ENCODE measurements at places on chromosomes 3 and 15.

- no peak for DNase-seq
Observed at GRCh38 chr3:112582244-112582874, 20.5 kb downstream of the SLC35A5 start.

DNA sequence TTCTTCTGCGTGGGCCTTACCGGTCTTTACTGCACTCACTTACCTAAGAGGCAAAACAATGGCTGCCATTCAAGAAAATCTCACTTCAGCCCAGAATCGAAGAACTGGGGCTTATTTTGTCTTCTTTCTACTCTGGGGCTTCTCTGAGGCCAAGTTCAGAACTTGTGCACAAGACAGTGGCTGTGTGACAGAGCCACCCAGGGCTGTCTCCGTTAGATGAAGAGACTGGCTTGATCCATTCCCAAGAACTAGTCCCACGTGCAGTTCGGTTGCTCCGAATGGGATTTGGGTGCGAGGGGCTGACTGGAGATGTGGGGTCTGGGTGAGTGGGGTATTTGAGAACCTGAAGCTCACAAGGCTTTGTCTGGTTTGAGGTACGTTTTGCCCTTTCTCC is 795 bp upstream of the TCF12 start:
- DNase-seq = no peak

DNA sequence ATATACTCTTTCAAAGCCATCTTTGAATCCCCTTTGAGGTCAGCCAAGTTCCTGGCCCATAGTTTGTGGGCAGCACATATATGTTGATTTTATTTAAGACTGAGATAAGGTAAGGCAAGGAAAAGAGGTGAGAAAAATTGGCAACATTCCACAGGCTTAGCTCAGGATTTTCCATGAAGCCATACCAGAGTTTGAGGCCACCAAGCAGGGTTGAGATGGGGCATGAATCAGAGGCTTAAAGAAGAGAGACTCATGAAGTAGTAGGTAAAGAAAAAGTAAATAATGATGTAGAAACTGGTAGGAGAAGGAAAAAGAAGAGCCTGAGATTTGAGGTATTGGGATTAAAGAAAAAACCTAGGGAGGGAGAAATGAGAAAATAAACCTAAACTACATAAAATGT is 89.2 kb downstream of the MYO5A start:
- no peak for DNase-seq

DNA sequence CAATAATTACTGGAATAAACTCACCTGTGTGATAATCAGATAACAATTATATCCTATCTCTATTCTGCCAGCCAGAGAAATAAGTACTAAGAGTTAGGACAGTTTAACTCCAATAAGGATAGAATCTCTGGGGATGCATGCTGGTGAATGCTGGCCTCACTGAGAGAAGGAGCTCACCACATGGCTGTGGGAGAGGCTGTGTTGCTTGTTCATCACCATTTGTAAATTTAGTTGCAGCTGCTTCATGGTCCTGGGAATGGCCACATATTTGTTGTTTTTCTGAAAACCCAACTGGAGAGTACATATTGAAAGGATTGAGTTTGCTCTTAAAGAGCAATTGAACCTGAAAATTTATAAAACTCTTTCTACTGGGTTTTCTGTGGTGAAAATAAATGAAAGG is 207.3 kb downstream of the NECTIN3 start:
- no peak for DNase-seq

- no peak for DNase-seq
Observed at GRCh38 chr15:94970802-94971201, 739.4 kb downstream of the MCTP2 start.

DNA sequence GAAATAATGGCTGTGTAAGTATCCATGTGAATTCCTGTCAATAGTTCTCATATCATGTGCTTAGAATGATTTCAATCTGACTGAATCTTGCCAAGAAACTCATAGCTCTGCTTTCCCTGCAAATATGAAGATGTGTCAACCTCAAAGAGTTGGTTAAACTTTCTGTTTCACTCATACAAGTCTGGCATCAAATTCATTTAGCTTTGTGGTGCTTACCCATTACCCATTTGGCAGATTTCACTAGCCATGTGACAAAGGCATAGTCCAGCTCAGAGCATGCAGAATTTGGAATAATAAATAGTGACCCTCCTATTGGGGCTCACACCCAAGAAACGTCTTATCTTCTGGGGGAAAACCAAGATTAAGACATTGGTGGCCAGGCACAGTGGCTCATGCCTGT is 256.6 kb upstream of the TPRG1 start:
- no peak for DNase-seq

DNA sequence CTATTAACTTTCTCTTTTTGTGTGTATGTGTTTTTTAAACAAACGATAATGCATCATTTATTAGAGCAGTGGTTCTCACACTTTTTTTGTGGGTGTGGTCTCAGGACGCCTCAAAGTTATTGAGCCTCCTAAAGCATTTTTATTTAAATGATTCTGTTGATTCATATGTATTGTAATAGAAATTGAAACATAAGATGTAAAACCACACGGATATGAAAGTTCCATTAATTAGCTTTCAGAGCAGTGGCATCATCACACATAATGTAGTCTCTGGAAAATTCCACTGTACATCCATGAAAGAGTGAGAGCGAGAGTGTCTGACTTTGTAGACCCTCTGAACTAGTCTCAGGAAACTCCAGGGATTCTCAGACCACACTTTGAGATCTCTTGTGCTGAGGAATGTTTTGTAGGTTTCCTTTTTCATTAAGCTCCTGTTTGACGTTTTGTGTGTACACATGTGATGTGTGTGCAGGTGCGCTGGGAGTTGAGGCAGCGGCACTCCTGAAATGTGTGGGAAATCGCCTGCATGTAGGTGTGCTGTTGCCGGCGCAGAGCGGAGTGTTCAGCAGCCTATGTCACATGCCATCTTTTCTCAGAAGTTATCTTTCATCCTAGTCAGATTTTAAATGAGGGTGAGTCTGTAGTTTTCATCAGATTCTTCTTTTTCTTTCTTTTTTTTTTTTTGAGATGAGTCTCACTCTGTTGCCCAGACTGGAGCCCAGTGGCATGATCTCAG is 5.3 kb upstream of the TRAK1 start:
- no peak for DNase-seq

- DNase-seq = no peak
Observed at GRCh38 chr3:65006300-65006739, 318.5 kb upstream of the ADAMTS9 start.

- DNase-seq = no peak
Observed at GRCh38 chr3:149226776-149227175, 5.1 kb upstream of the CP start.

- peak; percentile 54 for DNase-seq
Observed at GRCh38 chr3:58568572-58569286, 8.5 kb downstream of the FAM107A start.

DNA sequence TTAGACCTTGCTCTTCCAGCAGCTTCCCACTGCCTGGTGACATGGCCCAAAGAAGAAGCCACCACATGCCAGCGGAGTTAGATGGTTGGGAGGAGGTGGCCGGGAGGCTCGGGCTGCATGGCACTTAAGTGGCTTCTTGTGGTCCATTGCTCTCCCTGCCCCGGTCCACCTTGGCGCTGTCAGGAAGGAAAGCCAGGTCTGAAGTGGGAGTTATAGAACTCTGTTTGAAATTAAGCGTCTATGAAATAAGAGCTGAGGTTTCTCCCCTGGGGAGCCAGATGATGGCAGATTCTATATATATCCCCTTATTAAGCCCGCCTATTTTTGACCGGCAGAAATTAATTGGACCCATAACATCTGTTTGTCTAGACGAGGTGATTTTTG is 61.2 kb downstream of the ITGA11 start:
- no peak for DNase-seq

- no peak for DNase-seq
Observed at GRCh38 chr3:184460276-184460675, 80.4 kb downstream of the CHRD start.

DNA sequence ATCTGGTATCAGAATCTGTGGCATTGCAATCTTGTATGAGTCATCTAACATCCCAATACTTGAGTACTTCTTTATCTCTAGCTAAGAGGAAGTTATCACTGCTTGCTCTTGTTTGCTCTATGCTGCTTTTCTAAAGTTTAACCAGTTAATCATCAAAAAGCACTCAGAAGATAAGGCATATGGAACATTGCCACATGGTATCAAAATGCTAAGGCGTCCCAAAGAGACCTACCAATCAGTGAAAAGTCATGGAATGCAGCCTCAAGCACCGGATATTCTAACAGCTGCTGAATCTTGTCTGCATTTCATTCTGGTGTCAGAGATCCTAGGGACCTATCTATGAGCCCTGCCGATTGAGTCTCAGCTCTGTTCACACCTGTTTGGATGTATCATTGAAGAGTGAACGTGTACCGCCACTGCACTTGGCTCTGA is 192.8 kb downstream of the ARPP21 start:
- DNase-seq = no peak

GRCh38 chr3:43254125-43254524 is 32.2 kb upstream of the SNRK start:
- no peak for DNase-seq

GRCh38 chr3:95738045-95738444 is 1076.3 kb upstream of the EPHA6 start:
- DNase-seq = no peak

DNA sequence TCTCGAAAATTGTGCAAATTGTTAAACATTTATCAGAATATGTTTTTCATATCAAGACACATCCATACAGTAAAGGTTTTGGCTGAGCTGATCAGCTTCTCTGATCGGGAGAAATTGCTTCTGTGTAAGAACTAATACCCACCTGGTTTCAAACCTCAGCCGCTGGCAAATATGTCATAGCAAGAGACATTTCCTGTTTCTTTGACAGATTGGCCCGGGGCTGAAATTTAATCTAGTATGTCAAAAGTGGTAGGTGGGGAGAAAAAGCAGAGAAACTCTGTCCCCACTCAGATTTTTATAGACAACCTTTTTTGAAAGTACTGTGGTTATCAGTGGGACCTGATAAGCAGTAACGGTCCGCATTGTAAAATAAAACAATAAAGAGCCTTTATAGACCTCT is 88.8 kb upstream of the SLC24A5 start:
- DNase-seq = no peak

DNA sequence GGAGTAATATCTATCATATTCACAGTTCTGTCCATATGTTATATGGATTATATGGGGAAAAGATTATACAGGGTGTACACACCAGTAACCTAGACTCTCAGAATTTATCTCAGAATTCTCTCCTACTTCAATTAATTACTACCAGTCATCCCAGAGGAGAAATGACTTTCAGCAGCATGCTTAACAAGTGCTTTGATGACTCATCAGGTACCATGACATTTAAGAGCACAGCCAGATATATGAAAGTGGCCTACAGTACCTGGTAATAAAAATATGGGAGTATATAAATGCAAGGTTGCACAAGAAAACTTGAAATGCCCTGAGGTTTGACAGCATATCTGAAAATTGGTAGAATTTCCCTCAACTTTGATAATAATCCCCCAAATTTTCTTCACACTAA is 1273.0 kb downstream of the OTOL1 start:
- no peak for DNase-seq

DNA sequence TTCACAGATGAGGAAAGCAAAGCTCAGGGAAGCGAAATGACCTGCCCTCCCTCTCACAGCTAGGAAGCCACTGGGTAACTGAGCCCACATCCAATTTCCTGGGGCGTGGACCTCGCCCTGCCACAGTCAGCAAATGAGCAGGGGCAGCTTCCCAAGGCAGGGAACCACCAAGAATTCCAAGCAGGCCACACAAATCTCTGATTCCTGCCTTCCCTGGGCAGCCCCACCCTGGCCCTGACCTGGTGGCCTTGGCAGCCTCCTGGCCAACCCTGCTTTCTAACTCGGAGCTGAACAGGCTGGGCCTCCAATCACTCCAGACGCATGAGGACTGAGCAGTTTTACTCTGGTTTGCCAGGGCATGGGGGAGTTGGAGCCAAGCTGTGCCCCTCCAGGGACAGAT is 203.7 kb upstream of the TLE3 start:
- no peak for DNase-seq

GRCh38 chr3:159448902-159449301 is 539.7 kb upstream of the IL12A start:
- DNase-seq = no peak

DNA sequence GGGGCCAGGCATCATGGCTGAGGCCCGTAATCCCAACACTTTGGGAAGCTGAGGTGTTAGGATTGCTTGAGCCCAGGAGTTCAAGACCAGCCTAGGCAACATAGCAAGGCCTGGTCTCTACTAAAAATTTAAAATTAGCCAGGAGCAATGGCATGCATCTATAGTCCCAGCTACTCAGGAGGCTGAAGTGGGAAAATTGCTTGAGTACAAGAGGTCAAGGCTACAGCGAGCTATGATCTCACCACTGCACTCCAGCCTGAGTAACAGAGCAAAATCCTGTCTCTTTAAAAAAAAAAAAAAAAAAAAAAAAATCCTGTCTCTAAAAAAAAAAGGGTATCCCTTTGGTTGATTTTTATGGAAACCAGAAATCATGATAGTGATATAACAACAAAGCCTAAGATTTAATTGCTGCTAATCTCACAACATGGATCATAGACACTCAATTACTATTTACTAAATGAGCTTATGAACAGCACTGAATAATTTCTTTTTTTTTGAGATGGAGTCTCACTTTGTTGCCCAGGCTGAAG is 12.1 kb downstream of the PCLAF start:
- DNase-seq = no peak

DNA sequence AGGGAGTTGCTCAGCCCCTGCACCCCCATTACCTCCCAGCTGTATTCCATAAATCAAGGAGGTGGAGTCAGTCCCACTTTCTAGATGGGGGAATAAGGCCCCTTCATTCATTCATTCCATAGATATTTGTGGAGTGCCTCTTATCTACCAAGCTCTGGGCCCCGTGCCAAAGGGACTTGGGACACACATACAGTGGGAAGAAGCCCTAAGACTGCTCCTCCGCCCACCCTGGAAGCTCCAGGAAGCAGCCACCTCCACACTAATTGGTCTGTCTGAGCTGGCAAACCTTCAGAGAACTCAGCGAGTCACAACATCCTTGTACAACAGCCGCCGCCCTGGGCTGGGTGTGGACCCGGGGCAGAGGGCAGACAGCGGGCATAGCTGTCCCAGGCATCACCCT is 6.4 kb downstream of the STRA6 start:
- DNase-seq = no peak

DNA sequence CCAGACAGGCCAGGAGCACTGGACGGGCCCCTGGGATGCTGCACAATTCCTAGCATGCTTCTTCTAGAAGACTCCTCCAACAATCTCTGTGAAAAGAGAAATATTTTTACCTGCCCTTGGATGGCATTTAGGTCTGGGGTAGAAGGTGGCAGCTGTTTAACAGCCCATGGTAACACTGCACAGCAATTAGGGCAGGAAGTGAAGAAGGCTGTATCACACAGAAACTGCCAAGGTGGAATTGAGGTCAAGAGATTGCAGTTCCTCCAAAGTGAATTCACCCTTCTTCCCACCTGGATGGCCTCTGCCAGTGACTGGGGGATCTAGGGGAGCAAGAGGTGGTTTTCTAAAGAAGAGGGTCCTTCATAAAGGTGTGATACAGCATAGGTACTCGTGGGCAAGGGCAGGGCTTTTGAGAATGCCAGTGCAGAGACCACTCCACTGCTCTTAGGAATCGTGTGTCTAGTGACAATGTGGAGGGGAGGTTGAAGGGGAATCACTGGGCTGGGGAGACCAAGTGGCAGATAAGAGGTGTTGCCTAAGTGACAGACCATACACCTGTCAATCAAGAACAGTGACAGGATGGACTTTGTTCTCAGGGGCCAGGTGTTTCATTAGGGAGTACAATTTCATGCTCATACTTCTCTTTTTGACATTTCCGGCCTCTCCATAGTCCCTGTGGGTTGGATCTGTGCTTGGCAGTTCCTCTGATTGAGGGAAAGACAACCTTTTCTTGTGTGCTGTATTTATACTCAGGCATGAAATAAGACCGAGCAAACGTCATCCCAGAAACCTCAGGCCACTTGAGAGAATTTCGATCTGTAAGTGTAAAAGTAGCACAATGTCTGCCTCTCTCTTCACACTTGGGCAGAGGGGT is 83.5 kb upstream of the BCL6 start:
- DNase-seq = no peak
